GM04504 (cell line): ENCODE measurements at places on chromosomes 2 and 18.

DNA sequence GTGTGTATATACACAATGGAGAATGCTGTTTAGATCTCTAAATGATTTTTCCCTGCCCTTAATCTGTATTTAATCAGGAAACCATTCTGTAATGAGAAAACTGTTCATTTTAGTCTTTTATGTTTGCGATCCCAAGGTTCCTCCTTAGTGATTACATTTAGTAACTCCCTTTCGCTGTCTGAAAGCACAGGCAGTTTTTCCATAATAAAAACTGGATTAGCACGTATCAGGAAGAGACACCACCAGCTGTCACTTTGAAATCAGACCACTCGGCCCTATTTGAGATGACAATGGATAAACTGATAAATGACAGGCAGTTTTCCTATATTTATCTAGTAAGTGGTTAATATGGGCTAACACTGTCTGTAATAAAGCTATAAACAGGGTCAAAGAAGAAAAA, 370.9 kb downstream of the NR4A2 start:
- no peak for DNase-seq

DNA sequence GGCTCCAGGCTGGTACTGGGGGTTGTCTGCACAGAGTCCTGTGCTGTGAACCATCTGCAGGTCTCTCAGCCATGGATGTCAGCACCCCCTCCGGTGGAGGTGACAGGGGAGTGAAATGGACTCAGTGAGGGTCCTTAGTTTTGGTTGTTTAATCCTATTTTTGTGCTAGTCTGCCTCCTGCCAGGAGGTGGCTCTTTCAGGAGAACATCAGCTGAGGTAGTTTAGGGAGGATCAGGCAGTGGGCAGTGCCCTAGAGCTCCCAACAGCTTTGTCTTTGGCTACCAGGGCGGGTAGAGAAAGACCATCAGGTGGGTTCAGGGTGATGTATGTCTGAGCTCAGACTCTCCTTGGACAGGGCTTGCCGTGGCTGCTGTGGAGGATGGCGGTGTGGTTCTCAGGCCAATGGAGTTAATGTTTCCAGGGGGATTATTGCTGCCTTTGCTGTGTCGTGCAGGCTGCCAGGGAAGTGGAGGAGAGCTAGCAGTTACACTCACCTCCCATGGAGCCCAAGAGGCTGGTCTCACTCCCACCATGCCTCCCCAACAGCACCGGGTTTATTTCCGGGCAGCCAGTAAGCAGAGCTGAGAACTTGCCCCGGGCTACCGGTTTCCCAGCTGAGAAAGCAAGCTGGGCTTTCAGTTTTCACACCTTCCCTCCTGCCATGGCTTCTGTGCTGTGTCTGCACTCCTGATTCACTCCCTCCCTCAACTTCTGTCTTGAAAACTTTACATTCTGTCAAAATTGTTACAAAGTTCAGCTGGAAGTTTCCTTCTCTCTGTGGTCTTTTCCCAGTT, 563.4 kb downstream of the XIRP2 start:
- no peak for DNase-seq

GRCh38 chr18:79587226-79587741, 92.3 kb upstream of the CTDP1 start:
- no peak for DNase-seq

DNA sequence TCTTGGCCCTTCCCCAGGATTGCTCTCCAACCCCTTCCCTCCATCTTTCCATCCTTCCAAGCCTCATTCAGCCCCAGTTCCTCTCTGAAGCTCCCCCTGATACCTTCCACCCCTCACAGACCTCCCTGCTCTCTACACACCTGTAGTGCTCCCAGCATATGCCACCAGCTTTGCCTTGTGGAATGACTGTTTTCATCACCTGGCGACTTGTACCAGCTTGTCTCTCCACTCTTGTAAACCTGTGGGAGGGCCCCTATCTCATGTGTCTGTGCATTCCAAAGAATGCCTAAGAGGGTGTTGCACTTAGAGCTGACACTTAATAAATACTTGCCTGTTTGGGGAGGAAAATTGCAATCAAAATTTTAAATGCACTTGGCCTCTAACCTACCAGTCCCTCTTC, 198.7 kb downstream of the BCL11A start:
- DNase-seq = no peak

GRCh38 chr18:23259701-23260681, 124.7 kb downstream of the CABLES1 start:
- peak; percentile 53 for DNase-seq

- no peak for DNase-seq
Observed at GRCh38 chr2:5937851-5938565, 245.8 kb downstream of the SOX11 start.

DNA sequence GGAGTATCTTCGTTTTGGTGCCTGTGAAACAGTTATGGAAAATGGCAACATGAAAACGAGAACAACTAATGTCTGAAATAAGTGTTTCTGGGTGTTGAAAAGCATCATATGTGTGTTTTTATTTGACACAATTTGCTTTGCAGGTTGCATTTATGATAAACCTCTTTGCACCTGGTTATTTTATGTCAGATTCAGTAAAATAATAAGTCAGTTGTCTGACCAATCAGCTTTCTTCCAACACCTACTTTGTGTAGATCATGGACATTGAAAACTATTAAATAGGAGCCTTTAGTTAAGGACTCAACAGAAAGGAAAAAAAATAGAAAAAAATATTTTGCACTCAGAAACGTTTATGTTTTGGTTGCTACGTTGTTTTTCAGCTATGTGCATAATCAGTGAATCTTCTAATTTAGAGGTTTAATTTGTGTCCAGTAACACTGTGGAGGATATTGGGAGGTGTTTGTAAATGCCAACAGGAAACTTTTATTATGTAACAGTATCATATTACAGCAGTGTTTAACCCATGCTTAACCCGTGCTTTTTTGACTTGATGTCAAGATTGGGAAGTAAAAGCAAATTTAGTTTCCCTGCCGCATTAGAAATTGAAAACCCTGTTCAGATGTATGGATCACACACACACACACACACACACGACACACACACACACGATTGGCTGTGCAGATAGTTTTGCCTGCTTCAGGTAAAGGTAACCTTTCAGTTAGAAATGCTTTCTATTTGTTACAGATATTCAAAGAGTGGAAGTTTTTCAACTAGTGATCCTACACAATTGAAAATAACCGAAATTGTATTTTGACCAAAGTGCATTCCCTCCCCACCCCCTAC, 2.6 kb downstream of the PKP4 start:
- DNase-seq = no peak

- DNase-seq = no peak
Observed at GRCh38 chr2:101064868-101065549, 62.9 kb downstream of the RPL31 start.

- peak; percentile 47 for DNase-seq
Observed at GRCh38 chr18:67104700-67105284, 411.7 kb downstream of the DSEL start.

GRCh38 chr2:121709776-121710469, 26.8 kb downstream of the NIFK start:
- no peak for DNase-seq

GRCh38 chr2:36849265-36849664, 117.1 kb downstream of the STRN start:
- DNase-seq = no peak

DNA sequence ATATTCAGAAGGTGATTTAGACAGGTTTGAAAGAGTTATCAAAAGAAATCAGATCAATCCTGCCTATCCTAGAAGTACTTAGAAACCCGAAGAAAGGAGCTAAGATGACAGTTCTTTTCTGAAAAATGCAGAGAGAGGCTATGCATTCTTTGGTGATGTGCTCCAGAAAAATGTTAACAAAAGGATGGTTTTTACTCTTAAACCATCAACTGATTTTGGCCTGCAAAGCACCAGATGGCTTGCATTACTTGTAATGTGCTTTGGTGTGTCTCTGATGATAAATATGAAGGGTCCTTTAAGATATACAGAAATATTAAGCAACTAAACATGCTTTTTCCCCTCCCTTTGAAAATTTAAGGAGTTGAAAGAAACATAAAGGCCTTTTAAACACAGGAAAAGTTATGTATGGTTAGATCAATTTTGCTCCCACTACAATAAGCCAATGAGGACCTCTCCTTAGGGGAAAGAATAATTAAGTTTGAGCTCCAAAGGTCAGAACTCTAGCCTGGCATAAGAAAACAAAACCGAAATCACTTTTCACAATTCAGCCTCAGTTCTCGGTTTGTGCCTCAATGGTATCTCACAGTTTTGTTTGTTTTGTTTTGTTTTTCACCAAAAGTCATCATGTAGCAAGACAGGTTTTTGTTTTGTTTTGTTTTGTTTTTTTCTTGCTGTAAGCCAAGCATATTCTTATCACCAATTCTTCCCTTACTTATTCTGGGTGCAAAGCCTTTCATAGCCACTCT, 302.4 kb upstream of the NT5C1B start:
- no peak for DNase-seq

- no peak for DNase-seq
Observed at GRCh38 chr2:224930124-224930523, 112.1 kb downstream of the DOCK10 start.

- no peak for DNase-seq
Observed at GRCh38 chr18:36109737-36110136, 19.4 kb downstream of the SLC39A6 start.

DNA sequence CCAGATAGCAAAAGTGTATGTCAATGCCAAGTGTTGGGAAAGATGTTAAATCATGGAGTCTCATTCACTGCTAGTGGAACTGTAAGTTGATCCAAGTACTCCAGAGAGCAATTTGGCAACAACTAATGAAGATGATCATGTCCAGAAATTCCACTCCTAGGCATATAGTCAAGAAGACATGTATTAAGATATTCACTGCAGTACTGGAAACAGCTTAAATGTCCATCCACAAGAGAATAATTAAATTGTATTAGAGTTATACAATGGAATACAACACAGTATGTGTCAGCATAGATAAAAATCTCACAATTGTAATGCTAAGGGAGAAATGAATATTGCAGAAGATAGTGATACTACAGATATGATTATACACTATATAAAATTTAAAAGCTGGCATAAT, 15.2 kb upstream of the LBH start:
- no peak for DNase-seq

GRCh38 chr2:236237468-236238190, 26.6 kb downstream of the ASB18 start:
- no peak for DNase-seq

- no peak for DNase-seq
Observed at GRCh38 chr2:41496908-41497307, 550.9 kb upstream of the PKDCC start.

- DNase-seq = no peak
Observed at GRCh38 chr2:39514825-39515224, 77.7 kb upstream of the MAP4K3 start.

DNA sequence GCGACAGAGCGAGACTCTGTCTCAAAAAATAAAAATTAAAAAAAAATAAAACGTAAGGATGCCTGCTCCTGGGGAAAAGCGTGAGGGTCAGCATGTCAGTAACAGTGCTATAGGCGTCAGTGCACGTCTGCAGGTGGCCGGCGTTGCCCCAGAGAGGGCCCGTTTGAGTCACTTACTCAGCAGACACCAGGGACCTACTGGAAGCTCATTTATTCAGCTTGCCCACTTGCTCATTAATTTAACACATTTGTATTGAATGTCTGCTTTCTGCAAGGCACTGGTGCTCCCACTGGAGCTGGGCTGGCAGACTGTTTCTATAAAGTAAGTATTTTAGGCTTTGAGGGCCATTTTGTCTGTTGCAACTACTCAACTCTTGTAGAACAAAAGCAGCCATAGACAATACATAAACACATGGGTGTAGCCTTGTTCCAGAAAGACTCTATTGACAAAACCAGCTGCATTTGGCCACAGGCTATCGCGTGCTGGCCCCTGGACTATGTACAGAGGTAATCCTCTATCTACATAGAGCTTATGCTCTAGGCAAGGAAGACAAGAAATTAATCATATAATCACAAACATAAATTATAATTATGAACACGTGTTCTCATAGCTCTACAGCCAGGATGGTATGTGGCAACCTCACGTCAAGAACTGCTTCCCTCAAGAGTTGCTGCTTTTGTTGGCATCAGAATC, 73.2 kb downstream of the KLHL29 start:
- no peak for DNase-seq

DNA sequence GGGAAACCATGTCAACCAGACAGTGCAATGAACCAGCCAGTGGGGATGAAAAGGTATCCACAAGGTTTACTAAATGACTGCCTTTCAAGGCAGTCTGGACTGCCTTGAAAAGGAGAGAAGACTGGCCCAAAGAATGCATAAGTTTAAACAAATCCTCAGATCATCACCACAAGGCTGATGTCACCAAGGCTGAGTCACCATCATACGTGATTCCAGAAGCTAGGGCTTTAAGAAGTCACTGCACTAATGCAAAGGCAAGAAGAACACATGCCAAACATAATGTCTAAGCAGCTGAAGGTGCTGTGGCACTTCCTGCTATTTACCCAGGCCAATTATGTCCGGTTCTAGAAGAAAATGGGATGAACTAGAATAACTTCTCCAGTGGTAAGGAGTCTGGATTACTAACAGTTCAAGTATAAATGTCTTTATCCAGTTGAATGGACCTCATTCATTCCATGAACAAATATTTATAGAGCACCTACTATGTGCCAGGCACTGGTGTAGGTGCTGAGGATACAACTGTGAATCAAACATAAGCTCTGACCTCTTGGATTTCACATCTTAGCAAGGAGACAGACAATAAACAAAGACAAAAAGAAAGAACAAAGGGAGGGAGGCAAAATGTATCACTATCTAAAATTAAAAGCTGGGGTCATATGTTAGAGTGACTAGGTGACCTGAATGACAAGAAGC, 37.6 kb upstream of the ONECUT2 start:
- peak; percentile 1 for DNase-seq

- no peak for DNase-seq
Observed at GRCh38 chr2:118837067-118837466, 10.4 kb downstream of the EN1 start.
